T-helper 1 cell (primary cell): ENCODE measurements at places on chromosomes 16 and 17.

DNA sequence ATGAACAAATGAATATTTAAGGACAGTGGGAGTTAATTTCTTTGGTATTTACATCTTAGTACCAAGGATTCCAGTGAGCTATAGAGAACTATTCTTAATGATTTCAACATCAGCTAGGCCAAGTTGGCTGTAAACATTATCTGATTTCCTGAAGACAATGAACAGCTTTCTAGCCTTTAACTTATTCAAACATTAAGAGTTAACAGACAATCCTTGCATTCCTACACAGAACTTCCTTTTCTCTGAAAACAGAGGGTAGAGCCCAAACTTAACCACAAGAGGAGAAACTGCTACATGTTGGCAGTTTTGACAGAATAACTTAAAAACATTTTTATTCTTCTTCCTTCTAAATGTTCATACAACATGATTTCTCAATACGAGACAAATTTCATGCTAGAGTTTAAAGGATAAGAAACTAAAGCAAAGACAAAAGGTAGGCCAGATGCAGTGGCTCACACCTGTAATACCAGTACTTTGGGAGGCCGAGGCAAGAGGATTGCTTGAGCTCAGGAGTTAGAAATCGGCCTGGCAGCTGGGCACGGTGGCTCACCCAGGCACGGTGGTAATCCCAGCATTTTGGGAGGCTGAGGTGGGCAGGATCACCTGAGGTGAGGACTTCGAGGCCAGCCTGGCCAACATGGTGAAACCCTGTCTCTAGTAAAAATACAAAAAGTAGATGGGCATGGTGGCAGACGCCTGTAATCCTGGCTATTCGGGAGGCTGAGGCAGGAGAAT lies 4.4 kb downstream of the CRLF3 start:
- no peak for DNase-seq

DNA sequence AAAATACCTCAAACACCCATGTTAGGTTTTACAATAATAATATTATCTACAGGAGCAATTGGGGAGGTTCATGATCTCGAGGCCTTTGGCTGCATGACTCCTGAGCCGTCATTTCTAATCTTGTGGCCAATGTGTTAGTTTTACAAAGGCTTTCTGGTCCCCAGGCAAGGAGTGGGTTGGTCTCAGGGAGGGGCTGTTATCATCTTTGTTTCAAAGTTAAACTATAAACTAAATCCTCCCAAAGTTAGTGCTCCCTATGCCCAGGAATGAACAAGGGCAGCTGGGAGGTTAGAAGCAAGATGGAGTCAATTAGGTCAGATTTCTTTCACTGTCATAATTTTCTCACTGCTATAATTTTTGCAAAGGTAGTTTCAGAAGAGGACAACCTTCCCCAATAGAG lies 9.1 kb upstream of the CCL5 start:
- DNase-seq: no peak

- DNase-seq: no peak
Observed at GRCh38 chr17:72613396-72613795, 479.1 kb downstream of the SLC39A11 start.

- DNase-seq: no peak
Observed at GRCh38 chr16:84382396-84382795, 14.1 kb downstream of the ATP2C2 start.

DNA sequence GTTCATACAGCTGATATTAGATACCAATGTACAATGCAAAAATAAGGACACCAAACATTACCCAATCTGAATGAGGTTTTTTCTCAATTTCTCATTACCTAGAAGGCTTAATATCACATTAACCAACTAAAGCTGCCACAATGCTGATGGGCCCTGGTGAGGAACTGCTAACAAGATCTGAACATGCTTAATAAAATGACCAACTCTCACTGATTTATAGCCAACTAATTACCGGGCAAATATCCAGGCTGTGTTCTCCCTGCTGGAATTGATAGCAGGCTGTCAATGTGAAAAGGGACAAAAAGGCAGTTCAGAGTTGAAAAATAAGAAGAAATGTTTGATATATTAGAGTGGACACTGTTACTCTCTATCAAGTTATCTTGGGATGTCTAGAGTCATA lies 124.6 kb downstream of the TOX3 start:
- DNase-seq: no peak

DNA sequence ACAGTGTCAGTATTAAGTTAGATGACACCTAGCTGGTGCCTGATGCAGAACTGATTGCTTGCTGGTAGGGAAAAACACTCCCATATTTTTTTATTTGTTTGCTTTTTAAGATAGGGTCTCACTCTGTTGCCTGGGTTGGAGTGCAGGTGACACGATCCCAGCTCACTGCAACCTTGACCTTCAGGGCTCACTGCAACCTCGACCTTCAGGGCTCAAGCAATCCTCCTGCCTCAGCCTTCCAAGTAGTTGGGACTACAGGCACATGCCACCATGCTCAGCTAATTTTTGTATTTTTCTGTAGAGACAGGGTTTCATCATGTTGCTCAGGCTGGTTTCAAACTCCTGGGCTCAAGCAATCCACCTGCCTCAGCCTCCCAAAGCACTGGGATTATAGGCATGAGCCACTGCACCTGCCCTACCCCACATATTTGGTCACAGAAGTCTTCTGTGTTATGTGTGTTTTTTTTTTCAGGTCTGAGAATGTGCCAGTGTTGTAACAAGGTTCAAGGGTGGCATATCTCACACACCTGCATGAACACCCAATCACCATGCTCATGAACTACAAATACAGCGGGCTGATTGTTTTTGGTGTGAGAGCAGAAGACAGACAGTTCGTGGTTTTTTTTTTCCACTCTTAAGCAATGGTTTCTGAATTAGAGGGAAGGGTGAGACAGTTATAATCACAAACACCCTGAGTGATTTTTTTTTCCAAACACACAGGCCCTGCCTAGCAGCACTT lies 22.8 kb downstream of the SPAG9 start:
- DNase-seq: no peak

GRCh38 chr16:8739989-8740704 lies 57.3 kb downstream of the TMEM186 start:
- no peak for DNase-seq
